ENCODE measurements at places on chromosomes 7 and 10.
A peak's percentile ranks its signal among the peaks of the same experiment; 100 is the strongest.

DNA sequence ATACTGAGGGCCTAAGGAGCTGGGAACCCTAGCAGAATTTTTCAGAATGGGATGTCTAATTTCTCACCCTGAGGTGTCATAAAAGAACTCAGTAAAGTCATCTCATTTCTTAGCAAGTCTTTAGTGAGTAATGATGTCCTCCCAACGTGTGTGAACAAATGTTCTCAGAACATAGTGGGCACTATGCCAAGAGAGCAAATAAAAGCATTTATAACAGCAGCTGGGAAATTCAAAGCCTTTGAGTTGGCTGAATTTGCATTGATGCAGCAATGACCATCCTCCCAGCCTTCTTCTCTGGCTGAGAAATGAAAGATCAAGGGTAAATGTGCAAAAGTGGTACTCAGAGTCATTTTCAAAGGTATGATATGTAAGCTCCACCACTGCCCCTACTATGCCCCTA is 109.4 kb downstream of the FAM107B start:
- DNase-seq: no peak

- no peak for DNase-seq
Observed at GRCh38 chr10:16794005-16794404, 23.2 kb downstream of the RSU1 start.

DNA sequence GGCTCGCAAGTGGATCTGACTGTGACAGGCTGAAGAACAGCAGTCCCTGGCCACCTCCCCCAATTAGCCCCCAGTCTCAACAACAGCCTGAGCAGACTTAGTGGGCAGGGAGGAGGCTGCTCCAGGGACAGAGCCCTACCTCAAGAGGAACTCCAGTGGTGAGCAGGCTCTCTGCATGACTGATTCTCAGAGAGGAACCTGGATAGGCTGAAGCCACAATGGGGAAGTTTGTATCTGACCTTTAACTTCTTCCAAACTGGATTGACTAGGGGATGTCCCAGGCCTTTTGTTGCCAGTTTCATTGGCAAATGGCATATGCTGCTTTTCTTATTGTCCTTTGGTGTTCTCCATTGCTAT is 93.0 kb downstream of the ARHGAP22 start:
- no peak for DNase-seq

GRCh38 chr7:33579673-33579960 is 325.7 kb upstream of the BMPER start:
- DNase-seq: no peak

DNA sequence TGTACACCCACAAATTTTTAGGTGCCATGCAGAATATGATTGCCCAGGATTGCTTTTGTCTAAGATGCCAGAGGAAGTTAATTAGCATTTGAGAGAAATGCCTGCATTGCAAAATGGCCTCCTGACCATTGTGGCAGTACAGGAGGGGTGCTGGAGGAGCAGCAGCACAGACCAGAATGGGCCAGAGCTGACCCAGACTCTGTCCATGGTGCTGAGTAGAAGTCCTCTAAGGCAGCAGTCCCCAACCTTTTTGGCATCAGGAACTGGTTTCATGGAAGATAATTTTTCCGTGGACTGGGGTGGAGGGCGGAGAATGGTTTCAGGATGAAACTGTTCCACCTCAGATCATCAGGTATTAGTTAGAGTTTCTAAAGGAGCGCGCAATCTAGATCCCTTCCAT is 217.8 kb upstream of the AGK start:
- no peak for DNase-seq

DNA sequence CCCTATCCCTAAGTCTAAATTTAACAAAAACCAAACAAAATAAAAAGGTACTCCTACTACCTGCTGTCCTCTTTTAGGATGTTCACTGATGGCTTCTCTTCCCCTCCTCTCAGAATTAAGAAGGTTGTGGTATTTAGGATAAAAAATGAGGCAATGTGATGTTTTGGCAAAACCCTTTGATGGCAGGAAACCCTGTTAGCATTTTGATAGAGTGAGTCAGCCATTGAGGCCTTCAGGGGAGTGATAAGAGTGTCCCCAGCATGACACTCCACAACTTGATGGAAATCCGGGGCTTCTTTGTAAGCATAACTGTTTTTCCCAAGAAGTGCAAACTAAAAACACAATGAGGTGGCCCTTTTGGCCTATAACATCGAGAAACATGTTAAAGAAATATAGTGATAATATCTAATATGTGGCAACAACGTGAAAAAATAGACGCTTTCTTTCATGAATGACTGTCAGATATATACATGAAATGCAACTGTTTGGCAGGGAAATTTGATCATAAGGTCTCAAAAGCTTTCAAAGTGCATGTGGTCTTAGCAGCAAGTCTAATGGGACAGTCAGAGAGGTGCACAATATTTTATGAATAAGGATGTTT is 55.0 kb downstream of the PRTFDC1 start:
- peak; percentile 50 for DNase-seq

- no peak for DNase-seq
Observed at GRCh38 chr7:25750744-25751508, 401.1 kb upstream of the NFE2L3 start.

- no peak for DNase-seq
Observed at GRCh38 chr7:49425277-49425818, 348.1 kb upstream of the VWC2 start.
